ENCODE measurements at places on chromosomes 6 and 20. TPM values are rescaled to one million over a fixed set of nuclear protein-coding genes. Genes with fewer than 3 reads are reported as not detected.

JARID2 gene
- 147 TPM for total RNA-seq

PREP gene
- 19.5 TPM for total RNA-seq

TAF4 gene
- 5.2 TPM for total RNA-seq

PGM3 gene
- 47.4 TPM for total RNA-seq

HUS1B gene
- total RNA-seq: 0.22 TPM

CD93 gene
- not detected for total RNA-seq

GCNT2 gene
- 52.5 TPM for total RNA-seq

RSPH3 gene
- 2.5 TPM for total RNA-seq

BLCAP gene
- total RNA-seq: 58.9 TPM

ANKEF1 gene
- 5.2 TPM for total RNA-seq

ABHD16B gene
- not detected for total RNA-seq

WFDC10B gene
- 0.52 TPM for total RNA-seq

KIZ gene
- total RNA-seq: 18.0 TPM

BFSP1 gene
- 3.1 TPM for total RNA-seq

ACSS1 gene
- not detected for total RNA-seq

AHI1 gene
- total RNA-seq: 8.3 TPM

PBOV1 gene
- not detected for total RNA-seq

PPP1R3D gene
- total RNA-seq: 3.4 TPM

LPA gene
- total RNA-seq: not detected

PDYN gene
- 0.15 TPM for total RNA-seq

ARMH2 gene
- total RNA-seq: not detected

TFAP2C gene
- 38.4 TPM for total RNA-seq

BCAS1 gene
- not detected for total RNA-seq

ZNF831 gene
- total RNA-seq: not detected

SYNJ2 gene
- 10.7 TPM for total RNA-seq

TCFL5 gene
- total RNA-seq: 25.7 TPM

AIF1 gene
- 0.48 TPM for total RNA-seq

NSFL1C gene
- 24.2 TPM for total RNA-seq

PPP1R3G gene
- 0.48 TPM for total RNA-seq

AGER gene
- total RNA-seq: 2.2 TPM

SLC12A5 gene
- 1.3 TPM for total RNA-seq

PTCRA gene
- not detected for total RNA-seq

CTCFL gene
- 14.2 TPM for total RNA-seq

PSORS1C1 gene
- total RNA-seq: not detected

C20orf141 gene
- total RNA-seq: not detected

All from H7 (cell line).